ENCODE measurements at places on chromosomes 3 and 15. TPM values are rescaled to one million over a fixed set of nuclear protein-coding genes. Genes with fewer than 3 reads are reported as not detected.

- DNase-seq = no peak
Observed at GRCh38 chr15:31344823-31345605, 18.4 kb downstream of the KLF13 start.

GRCh38 chr3:186105543-186105942 lies 3.3 kb downstream of the ETV5 start:
- DNase-seq = no peak

GRCh38 chr15:66751579-66751978 lies 49.5 kb downstream of the SMAD6 start:
- peak; percentile 53 for DNase-seq

Gene PARP15
- total RNA-seq = 7.0 TPM

Gene AMIGO3
- total RNA-seq = 17.5 TPM

All from hematopoietic multipotent progenitor cell (in vitro differentiated cells).